ENCODE measurements at places on chromosomes 1 and 21.

GRCh38 chr1:245572709-245573108 lies 417.9 kb downstream of the KIF26B start:
- no peak for DNase-seq

DNA sequence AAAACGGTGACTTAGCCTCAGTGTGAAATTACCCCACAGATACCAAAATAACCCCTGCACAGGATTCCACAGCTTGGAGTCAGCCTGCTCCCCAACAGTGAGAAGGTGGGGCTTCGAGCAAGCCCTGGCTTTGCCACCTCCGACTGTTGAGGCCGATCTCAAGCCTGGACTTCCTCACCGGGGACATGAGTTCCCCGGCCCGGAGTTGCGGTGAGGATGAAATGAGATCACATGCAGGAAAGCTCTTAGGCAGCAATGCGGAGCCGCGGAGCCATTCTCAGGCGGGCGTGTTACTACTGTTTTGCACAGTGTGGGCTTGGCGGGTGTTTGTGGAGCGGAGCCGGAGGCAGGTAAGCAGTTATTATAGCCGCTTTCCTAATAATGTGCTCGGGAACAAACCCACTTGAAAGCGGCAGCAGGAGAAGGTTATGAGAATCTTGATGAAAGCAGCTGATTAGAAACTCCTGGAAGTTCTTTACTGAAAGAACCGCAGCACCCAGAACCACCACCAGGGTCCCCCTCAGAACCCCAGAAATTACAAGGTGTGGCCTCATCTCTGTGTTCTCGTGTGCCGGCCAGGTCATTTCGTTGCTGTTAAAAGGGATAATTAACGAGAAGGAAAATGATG lies 3.9 kb upstream of the CLSTN1 start:
- DNase-seq, result no peak

- DNase-seq, result peak; percentile 38
Measured at GRCh38 chr1:224381880-224382548, 25.3 kb downstream of the CNIH4 start.

DNA sequence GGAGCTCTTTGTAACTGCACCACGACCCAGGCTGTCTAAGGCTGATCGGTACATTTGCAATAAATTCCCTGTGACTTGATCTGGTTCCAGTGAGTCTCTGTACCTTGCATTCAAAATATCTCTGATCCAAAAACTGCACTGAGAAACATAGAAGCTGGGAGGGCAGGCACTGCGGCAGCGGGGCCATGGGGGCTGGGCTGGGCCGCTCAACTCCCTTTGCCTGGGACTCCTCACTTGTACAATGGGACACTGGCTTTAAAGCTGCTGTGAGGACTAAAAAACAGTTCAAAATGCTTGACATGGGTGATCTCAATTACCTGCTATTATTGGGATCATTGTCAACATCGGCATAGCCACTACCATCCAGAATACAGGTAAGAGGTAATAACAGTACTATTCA lies 644.0 kb downstream of the AJAP1 start:
- DNase-seq, result no peak

GRCh38 chr21:46554431-46555224 lies 50.3 kb downstream of the S100B start:
- DNase-seq, result no peak

DNA sequence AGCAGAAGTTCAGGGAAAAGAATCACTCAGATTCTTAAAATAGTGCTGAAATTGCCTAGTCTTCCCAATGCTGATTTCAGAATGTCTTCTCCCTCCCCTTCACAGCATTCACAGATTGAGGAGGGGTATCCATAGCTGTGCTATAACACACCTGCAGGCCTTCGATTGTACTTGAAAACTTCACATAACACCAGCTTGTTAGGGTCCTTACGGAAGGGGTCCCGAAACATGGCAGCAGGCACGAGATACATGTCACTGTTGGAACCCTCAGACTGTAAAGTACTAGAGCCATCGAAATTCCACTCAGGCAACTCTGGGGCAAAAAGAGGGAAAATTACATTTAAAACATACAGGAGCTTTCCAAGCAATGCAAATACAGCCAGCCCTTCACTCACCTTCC lies 4.6 kb downstream of the GLUL start:
- DNase-seq, result no peak

- no peak for DNase-seq
Measured at GRCh38 chr1:23896491-23896890, 16.7 kb downstream of the CNR2 start.

DNA sequence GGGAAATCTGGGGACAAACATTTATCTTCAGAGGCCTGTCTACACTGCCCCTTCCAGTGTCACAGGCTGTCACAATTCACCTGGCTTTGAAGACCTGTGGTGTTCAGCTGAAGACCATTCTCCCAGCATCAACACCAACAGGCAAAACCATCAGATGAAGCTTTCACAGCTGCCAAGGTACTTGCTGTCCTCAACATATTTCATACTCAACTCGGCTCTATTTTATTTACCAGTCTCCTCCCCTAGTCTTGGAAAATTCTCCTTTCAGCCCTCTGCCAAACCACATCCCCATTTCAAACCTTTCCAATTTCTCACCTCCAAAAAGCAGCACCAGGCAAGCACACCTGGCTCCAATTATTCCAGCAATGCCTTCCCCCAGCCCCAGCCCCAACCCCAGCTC lies 108.8 kb downstream of the TGFBR3 start:
- no peak for DNase-seq

DNA sequence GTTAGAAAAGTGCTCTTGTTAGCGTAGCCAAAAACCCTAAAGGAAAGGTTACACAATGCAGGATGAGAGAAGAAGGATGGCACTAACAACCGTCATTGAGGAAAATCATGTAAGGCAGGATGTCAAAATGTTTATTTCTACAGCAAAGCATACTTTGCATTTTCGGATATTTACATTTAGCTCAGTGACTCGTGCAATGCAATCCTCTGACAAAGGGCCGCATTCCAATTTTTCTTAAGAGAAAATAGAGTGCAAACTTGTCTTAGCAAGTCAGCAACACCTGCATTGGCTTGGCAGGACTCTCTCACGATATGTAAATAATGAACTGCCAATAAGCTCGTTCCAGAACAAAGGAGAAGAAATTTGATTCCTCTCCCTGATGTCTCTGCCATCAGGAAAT lies 33.3 kb downstream of the TIAM1 start:
- no peak for DNase-seq

DNA sequence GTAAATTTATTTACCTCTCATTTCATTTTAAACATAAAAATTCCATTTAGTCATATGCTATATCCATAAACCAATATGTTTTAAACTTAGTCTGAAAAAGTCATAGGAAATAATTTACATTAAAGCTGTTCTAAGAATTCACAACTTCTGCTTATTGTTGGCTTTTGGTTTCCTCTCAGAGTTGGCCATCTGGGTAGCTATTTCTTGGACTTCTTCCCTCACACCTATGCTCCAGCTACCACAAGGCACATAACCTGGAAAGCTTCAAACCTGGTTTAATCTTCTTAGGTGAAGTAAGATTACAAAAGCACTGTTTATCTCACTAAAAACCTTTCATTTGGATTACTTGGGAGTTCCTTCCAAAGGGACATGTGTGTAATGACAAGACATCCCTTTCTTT lies 29.8 kb downstream of the RBM11 start:
- no peak for DNase-seq

GRCh38 chr1:62903982-62904855 lies 120.3 kb downstream of the ATG4C start:
- no peak for DNase-seq

DNA sequence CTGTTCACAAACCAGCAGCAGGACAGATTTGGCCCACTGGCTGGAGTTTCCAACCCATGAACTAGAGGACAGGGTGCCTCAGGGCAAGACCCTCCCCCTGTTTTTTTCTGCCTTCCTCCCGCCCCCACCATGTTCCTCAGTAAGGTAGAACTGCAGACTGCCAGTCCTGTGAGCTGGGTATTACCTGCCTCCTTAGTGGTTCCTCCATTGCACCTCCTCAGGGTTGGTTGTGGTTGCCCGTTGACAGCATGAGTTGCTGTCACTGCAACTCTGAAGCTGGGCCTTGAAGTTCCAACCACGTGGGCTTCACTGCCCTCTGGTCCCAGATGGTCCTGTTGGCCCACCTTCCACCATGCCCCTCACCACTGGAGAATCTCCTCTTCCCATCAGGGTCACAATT lies 28.8 kb downstream of the TENT5C start:
- no peak for DNase-seq

DNA sequence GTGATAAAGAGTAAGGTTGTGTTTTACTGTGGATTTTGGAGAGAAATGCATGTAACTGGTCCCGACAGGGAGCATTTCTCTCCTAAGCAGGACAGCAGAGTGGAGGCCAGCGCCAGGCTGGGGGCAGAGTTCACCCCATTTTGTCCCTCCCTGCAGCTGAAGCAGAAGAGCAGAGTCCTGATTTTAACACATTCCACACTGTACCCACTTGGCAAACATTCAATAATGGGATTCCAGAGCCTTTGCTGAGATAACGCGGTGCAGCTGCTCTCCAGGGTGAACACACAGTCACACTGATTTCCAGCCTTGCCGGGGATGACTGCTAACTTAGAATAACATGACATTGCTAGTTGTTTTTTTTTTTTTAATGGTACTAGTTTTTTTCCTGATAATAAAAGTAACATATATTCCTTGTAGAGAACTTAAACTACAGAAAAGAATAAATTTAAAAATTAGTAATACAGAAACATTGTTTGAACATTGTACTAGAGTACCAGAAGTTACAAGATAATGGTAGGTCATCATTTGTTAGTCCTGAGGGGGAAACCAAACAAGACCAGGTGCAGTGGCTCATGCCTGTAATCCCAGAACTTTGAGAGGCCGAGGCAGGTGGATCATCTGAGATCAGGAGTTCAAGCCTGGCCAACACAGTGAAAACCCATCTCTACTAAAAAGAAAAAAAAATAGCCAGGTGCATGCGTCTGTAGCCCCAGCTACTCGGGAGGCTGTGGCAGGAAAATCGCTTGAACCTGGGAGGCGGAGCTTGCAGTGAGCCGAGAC lies 77.2 kb downstream of the SCCPDH start:
- no peak for DNase-seq

GRCh38 chr1:198794498-198794897 lies 155.7 kb downstream of the PTPRC start:
- no peak for DNase-seq

DNA sequence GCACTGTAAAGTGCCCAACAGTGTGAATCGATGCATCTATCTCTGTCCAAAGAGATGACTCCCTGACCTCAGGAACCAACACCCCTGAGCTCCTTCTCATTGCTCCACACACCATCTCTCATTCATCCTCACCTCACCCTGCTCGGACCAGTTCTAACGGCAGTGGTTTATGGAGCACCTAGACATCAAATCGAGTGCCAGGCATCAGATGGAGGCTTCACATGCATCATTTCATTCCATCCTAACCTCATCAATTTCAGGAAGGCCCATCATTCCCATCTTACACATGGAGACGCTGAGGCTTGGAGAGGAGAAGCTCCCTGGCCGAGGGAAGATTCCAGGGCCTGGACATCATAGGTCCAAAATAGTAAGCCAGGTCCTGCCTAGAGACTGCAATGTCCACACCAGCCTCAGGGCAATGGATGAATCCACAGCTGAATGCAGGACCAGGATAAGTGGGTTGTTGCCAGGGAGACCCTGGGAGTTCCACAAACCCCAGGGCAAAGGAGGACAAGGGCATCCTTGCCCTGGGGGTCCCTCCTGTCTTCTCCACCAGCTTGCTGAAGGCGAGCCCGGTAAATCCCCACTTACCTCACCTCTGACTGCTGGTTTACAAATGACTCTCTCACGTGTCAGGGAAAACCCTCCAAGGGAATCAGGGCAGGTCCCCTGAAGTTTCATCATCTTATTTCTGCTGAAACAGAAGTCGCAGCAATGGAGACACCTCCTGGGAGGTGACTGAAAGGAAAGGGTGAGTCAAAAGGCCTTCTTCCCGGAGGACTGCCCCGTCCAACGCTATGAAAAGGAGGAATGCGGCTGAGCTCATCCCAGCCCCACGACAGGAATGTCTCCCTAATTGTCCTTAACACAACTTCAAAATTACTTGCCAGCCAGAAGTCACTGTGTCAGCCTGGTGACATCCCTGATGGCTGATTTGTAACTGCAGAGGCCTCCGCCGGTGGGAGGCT lies 9.0 kb upstream of the IFFO2 start:
- peak; percentile 61 for DNase-seq

- DNase-seq, result peak; percentile 72
Measured at GRCh38 chr1:165842671-165843129, 15.3 kb downstream of the UCK2 start.

- DNase-seq, result no peak
Measured at GRCh38 chr1:14245954-14246353, 352.5 kb upstream of the KAZN start.

All from activated CD4-positive, alpha-beta T cell treated with anti-CD3 and anti-CD28 coated beads, Interleukin-2, amount 50 U/mL, for 16 hours (primary cell).